Keratinocyte (primary cell): ENCODE measurements at places on chromosomes 3 and 15.

GRCh38 chr3:13417166-13417947 is 2.8 kb downstream of the NUP210 start:
- DNase-seq, result no peak

GRCh38 chr3:12994607-12995388 is 78.4 kb downstream of the IQSEC1 start:
- no peak for DNase-seq

GRCh38 chr15:81084716-81085115 is 49.4 kb upstream of the CFAP161 start:
- DNase-seq, result no peak

- no peak for DNase-seq
Measured at GRCh38 chr3:187252311-187252710, 39.2 kb downstream of the MASP1 start.

GRCh38 chr3:111277226-111277625 is 205.6 kb downstream of the NECTIN3 start:
- DNase-seq, result no peak

DNA sequence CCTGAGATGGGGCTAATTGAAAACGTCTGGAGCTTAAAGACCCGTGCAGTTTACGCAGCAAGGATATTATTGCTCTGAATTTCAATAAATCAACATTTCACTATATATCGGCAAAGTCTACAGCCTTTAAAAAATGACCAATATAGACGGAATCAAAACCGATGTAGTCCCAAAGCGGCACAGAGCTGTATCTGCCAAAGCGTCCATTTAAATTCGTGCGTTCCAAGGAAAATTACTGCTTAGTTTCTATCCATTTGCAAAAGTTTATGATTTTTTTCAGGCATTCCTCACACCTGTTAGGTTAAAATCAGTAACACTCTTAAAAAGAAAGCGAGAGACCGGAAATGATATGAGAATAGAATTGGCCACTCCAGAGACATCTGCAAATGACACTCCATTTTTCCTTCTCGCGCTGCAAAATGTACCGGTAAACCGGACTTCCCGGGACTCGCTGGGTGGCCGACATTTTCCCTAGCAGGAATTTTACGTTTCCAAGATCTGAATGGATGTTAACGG is 777 bp upstream of the EIF4A2 start:
- no peak for DNase-seq

- DNase-seq, result no peak
Measured at GRCh38 chr3:59374091-59374817, 324.4 kb upstream of the CFAP20DC start.

DNA sequence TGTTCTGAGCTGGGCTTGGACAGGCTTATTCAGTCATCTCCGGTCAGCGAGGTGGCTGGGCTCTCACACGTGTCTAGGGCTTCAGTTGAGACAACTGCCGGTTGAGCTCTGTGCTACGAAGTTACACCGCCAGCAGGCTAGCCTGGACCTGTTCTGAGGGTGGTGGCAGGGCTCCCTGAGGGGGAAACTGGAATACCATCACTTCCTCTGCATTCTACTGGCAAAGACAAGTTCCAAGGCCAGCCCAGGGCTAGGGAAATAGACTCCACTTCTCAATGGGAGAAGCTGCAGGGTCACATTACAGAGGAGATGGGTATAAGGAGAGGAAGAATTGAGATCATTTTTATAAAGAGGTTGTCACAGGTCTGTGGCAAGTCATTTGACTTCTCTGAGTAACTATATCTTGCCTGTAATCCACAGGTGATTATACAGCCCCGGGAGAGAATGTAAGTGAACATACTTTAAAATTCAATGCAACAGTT is 106.8 kb upstream of the IL12A start:
- DNase-seq, result peak; percentile 86

DNA sequence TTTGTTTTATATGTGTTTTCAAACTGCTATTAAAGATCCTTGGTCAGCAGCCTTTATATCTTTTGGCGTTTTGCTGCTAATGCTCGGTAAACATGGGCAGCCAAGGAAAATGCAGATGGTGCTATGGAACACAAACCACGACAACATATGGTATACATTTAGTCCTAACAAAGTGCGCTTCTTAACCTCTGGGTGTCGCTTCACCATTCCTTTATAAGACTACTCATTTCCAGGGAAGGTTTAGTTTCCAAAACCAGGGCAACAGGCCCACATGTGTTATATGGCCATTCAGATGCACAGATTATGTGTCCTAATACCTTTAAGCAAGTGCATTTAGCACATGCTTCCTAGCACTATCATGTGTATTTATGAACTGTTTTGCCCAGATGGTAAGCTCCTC is 14.7 kb downstream of the SHOX2 start:
- no peak for DNase-seq

- DNase-seq, result no peak
Measured at GRCh38 chr3:187264021-187264420, 27.5 kb downstream of the MASP1 start.

DNA sequence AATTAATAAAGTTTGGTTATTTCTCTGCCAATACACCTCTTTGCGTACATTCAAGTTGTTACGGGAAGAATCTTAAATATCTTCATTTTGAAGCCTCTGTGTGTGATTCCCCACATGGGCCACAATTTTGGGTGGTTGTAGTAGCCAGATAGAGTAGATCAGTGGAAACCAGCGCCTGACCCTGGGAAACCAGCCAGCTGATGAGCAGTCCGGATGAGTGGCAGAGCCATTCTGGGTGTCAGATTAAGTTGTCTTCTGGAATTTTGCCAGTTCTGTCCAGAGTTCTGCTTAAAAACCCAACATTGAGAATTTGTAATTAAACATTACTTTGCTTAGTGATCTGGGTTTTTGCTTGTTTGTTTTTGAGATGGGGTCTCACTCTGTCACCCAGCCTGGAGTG is 49.7 kb downstream of the MRPS25 start:
- DNase-seq, result no peak

- peak; percentile 50 for DNase-seq
Measured at GRCh38 chr3:113912552-113913236, 35.1 kb upstream of the ZDHHC23 start.

DNA sequence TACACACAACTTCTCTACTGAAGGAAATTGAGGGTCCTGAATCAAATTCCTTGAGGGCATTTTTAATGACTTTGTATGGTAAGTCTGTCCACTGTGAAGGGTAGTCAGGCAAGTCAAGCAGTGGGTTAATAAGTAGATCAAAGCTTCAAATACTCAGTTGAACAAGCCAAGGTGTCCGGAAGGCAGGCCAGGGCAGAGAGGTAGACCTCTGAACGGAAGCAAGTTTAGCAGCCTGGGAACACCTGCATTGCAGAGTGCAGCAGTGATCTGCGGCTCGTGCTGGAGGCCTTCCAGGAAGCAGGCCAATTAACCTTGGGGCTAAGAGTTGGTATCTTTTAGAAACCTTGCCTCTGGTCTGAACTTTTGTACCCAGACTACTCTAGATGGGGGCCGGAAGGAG is 143.8 kb downstream of the LRTM1 start:
- DNase-seq, result no peak

- DNase-seq, result no peak
Measured at GRCh38 chr3:195811756-195812155, at the start of gene MUC4. MUC4 (minus strand) TSS chr3:195811929; CDS start chr3:195811817, 112 bp downstream.

- DNase-seq, result no peak
Measured at GRCh38 chr15:58932710-58933280, 684 bp downstream of the SLTM start.

DNA sequence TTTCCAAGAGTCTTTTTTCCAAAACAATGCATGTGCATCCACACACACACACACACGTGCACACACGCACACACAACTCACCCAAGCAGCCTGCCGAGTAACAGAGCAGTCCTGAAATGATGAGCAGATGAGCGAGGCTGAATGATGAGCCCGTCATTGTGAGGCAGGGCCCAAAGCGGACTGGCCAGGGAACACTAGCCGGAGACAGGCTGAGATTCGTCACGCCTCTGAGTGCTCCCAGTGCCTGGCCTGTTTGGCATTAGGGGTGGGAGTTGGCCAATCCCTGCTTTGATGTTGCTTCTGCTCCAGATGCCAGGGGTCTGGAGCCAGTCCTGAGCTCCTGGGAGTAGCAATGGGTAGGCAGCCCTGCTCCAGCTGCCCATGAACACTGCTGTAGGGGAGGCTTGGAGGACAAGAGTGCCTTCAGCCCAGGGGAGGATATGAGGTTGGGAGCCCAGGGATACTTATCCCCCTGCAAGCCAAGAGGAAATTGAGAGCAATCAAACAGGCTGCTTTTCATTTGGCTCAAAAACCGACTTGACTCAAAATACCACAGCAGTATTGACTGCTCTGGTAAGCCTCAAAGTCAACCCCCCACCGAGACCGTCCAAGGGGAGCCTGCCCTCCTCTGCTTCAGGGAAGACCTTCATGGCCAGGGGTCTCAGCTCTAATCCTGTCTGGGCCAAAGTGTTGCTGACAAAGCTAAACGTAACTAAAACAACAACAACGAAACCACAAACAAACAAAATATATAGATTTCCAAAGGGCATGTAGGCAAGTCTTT is 22.9 kb downstream of the COLQ start:
- no peak for DNase-seq

- no peak for DNase-seq
Measured at GRCh38 chr3:121752772-121753171, 3.2 kb upstream of the GOLGB1 start.

DNA sequence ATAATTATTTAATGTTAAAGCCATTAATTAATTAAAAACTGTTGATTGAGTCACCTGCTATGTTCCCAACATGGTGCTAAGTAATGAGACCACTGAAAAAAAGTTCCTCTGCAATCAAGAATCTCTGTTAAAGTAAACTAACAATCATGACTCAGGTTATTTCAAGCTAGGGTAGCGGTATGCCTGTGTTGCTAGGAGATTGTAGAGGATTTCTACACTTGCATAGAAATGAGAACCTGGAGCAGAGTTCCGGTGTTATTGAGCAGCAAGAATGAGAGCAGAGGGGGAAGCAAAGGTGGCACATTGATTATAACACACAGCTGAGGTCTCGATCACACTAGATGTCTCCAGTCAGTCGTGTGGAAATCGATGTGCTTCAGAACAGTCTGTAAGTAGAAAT is 41.4 kb downstream of the C3orf85 start:
- DNase-seq, result no peak

DNA sequence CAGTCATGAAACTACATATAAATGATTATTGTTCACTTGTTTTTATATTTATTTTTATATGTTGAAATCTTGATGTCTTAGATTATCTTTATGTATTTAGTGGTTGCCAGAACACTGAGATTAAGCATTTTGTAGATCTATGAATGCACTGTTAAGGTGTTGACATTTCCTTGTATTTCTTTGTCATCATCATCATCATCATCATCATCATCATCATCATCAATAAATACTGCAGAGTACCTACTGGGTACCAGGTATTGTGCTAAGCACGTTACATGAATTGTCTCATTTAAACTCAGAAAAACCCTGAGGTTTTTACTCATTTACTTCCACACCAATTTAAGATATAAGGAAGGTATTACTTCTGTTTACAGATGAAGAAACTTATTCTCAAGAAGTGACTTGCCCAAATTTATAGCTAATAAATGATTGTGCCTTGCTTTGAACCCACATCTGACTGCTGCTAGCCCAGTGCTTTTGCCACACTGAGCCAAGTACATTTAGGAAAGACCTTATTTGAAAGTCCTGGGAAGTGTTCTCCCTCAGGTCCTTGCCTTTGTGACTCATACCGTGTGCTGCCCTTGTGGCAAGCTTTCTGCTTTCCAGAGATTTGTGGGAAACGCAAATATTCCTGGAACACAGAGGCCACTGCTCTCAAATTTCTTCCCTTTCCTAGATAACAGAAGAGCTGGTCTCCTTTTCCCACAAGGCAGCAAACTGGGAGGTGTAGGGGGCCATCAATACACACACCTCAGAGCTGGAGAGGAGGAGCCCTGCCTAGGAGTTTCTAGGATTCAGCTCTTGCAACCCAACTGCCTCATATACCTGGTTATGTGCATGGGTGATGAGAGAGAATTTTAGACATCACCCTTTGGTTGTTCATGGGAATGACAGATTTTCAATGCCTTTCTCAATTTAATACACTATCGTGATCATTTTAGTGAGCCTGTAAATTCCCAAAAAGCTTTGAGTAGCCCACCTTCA is 115.4 kb upstream of the C15orf61 start:
- no peak for DNase-seq

- no peak for DNase-seq
Measured at GRCh38 chr3:194571491-194572142, 61.6 kb downstream of the TMEM44 start.

- no peak for DNase-seq
Measured at GRCh38 chr3:31448035-31448881, 84.5 kb upstream of the STT3B start.

GRCh38 chr3:169780742-169781141 is 7.5 kb downstream of the MYNN start:
- DNase-seq, result no peak

- DNase-seq, result no peak
Measured at GRCh38 chr15:40340038-40340739, 550 bp downstream of the CCDC9B start.

DNA sequence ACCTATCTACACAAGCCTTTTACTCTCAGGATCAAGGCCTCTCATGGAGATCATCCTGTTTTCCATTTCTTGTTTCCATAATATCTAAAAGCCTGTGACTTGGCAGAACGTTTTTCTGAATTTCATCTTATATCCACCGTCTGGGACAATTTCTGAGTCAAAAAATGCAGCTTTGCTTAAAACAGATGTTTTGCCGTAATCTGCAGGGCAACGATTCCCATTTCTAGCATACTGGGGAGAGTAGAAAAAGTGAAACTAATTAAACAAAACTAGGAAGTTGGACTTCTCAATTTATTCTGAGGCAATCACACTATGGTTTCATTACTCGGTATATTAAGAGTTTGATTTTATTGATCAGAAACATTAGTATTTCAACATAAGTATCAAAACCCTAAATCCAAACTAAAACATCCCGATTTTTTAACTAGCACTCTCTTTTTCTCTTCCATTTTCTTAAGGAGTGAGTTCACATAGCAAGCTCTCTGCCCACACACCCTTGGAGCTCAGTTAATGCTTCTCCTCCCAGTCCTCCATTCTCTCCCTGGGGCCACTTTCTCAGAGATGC is 33.6 kb downstream of the SPATA12 start:
- DNase-seq, result no peak

GRCh38 chr3:464255-464654 is 267.7 kb downstream of the CHL1 start:
- no peak for DNase-seq

DNA sequence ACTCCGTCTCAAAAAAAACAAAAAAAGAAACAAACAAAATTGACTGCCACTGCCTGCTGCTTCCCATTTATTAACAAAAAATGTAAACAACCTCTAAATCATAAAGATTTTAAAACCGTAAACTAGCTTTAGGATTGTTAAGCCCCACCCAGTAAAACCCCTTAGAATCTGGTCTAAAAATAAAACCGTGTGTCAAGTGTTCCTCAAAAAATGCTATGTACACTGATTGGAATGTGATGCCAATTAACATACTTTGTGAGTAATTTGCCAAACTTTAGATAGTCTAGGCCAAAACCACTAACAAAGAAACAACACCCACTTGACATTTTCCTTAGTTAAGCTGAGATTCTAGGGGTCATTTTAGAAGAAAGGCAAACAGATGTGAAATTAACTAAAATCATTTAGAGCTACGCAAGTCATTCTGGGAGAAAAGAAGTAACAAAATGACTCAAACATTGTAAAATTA is 5.3 kb downstream of the RAF1 start:
- DNase-seq, result no peak
